ENCODE measurements at places on chromosomes 2 and 18.

DNA sequence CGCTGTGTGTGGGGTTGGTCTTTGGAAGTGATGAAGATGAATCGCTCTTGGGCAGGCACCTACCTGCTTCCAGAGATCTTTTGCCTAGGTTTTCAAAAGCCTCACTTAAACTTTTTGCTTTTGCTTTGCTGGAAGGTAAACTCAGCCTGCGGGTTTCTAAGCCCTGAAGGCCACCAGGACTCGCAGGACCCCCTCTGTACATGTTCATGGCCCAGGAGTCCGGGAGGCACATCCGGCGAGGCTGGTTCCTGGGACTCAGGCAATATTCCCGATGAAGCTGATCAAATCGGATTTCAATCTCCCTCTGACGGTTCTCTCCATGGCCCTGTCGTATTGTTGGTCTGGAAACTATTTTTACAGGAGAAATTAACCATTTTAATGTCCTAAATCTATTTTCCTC lies 13.2 kb downstream of the HJURP start:
- no peak for DNase-seq

GRCh38 chr2:166365803-166366420 lies 9.8 kb downstream of the SCN9A start:
- no peak for DNase-seq

GRCh38 chr2:198004173-198004572 lies 199.8 kb downstream of the PLCL1 start:
- no peak for DNase-seq

- DNase-seq, result no peak
Measured at GRCh38 chr2:238387332-238387731, 39.4 kb upstream of the ASB1 start.

DNA sequence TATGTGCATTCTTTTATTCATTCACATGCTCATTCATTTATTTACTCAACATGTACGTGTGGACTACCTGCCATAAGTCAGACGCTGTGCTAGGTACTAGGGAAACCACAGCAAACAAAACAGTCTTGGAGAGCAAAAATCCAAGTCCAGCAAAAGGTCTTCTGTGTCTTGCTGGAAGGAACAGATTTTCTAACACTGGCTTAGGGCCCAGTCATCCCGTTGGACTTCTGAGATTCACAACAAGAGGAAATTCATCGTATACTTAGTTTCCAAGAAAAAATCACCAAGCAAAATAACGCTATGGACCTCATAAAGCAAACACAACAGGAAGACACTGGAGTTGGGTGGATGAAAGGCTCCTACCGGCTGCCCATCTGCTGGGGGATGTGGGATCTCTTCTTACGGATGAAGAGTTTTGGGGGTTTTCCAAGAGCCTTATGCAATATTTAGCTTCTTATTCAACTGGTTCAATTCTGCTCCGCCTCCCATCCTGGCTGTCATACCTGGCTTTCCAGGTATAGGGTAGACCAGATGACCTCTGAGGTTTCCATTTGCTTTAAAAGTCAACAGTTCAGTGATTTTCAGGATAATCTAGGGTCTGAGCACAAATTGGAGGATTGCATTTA lies 262.7 kb downstream of the HAUS1 start:
- no peak for DNase-seq

DNA sequence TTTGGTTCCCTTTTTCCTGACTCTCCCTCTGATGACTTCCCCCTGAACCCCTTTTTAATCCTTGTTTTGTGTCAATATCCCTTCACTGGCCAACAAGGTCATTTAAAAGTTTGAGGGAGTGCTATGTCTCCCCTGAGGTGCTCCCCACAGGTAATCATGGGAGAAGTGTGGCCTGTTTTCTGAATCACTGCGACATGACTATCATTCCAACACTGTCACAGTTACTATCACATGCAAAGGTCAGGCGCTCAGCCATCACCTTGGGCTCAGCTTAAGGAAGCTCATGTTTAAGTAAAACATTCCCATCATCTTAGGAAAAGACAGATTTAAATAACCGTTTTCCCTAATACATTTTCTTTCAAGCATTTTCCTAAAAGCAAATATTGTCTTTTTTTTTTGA lies 20.9 kb upstream of the ACAA2 start:
- DNase-seq, result no peak
